ENCODE measurements at places on chromosomes 2 and 18.

- no peak for DNase-seq
These were observed 552.3 kb downstream of the KCNJ3 start for GRCh38 chr2:155250800-155251199.

- no peak for DNase-seq
These were observed 63.5 kb upstream of the IGFBP2 start for GRCh38 chr2:216569765-216570164.

DNA sequence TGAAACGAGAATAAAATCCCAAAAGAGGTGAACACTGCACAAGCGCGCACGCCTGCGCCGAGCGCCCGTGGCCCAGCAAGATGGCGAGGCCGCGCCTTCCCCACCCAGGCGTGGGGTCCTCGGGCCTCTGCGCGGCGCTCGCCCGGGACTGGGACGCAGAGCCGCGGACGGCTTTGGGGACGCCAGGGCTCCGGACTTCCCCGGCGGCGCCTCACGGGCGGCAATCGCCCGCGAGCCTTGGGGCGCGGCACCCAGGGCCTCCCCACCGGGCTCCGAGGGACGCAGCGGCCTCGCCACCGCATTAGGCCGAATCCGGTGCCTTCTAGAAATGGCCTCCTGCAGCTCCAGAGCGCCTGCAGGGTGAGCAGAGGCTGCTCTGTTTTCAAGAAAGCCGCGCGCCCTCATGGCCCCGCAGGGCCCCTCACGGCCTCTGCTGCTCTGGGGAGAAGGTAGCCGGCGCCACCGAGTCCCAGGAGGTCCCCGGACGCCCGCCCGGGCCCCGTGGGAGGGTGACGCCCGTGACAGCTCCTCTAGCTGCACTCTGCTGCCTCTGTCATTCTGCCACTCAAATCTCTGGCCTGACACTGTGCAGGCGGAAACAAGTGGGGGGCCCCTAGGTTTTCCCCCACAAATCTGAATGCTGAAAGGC, 35.9 kb upstream of the POMC start:
- DNase-seq = no peak

GRCh38 chr2:195538937-195539336, 118.1 kb upstream of the SLC39A10 start:
- no peak for DNase-seq

GRCh38 chr2:119837350-119837749, 77.6 kb downstream of the PTPN4 start:
- DNase-seq = no peak

DNA sequence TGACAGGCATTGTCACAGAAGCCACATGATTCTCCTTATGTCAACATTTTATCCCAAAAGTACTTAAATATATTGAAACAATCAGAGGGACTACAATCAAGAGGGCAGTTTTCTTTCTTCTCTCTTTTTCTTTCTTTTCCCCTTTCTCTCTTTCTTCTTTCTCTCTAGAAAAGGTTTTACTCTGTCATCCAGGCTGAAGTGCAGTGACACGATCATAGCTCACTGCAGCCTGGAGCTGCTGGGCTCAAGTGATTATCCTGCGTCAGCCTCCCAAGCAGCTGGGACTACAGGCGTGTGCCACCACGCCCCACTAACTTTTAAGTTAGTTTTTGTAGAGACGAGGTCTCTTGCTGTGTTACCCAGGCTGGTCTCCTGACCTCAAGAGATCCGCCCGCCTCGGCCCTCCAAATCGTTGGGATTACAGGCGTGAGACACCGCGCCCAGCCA, 1.0 kb upstream of the PRKD3 start:
- no peak for DNase-seq

GRCh38 chr2:132416723-132417395, at the start of gene GPR39:
Gene GPR39, plus strand, starts transcription at chr2:132416805.
- no peak for DNase-seq

GRCh38 chr2:225056330-225057073, 14.2 kb upstream of the DOCK10 start:
- DNase-seq = no peak

- DNase-seq = no peak
These were observed 155.4 kb downstream of the GALR1 start for GRCh38 chr18:77405096-77405495.

GRCh38 chr18:80046431-80046830, 12.2 kb downstream of the RBFA start:
- no peak for DNase-seq

GRCh38 chr2:220660277-220661145, 911.6 kb downstream of the EPHA4 start:
- DNase-seq = no peak
